ENCODE measurements at places on chromosomes 12 and 14.

DNA sequence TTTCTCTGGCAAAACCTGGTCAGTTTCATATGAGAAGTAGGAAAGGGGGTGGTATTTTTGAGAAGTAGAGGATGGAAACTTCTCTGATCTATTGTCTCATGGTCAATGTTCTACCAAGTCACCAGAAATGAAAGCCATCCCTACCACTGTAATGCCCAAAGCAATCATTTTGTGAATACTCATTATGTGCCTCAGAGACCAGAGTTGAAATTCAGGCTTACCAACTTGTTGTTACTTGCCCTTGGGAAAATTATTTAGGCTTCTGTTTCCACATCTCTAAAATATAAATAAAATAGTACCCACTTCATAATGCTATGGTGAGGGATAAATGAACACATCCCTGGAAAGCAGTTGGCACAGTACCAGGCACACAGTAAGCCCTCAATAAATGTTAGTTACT, 723.7 kb upstream of the TBX3 start:
- no peak for DNase-seq

DNA sequence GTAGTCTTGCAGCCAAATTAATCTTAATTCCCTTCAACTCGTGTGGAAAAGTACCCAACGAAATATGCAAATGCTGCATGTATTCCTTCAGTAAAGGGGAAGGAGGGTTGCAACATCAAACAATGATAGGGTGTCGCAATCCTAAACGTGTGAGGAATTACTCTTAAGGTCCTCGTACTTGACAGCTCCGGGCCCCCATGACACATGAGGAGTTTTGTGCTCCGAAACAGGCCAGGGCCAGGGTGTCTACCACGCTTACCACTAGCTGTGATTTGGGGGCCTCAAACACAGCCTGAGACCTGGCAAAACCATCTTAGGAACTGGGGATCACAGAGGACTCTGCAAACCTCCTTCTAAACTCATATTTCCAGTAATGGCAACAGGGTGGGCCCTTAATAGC, 20.4 kb downstream of the FOS start:
- no peak for DNase-seq

GRCh38 chr14:77040741-77041653, 12.5 kb upstream of the IRF2BPL start:
- no peak for DNase-seq

DNA sequence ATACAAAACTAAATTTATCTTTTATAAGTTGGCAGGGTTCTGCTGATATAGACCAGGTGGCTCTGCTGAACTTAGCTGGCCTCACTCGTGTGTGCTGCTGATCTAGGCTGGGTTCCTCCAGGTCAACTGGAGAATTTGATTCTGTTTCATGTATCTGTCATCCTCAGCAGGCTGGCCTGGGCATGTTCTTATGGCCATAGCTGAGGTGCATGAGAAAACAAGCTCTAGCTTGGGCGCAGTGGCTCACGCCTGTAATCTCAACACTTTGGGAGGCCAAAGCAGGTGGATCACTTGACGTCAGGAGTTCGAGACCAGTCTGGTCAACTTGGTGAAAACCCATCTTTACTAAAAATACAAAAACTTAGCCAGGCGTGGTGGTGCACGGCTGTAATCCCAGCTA, 24.3 kb upstream of the BCL2L14 start:
- DNase-seq, result no peak

DNA sequence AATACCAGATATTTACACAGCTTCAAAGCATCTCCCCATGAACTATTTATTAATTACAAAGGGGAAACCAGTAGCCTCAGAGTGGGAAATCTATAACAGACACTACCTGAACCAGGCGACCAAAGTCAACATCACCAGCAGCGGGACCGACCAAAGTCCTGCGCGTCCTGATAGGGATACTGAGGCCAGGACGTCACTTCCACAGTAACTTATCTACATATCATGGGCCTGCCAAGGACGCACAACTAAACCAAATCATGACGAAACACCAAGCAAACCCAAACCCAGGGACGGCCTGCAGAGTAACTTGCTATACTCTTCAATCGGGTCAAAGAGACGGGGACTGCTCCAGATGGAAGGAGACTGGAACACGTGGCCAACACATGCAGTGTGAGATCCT, 26.0 kb upstream of the RIMBP2 start:
- DNase-seq, result no peak

DNA sequence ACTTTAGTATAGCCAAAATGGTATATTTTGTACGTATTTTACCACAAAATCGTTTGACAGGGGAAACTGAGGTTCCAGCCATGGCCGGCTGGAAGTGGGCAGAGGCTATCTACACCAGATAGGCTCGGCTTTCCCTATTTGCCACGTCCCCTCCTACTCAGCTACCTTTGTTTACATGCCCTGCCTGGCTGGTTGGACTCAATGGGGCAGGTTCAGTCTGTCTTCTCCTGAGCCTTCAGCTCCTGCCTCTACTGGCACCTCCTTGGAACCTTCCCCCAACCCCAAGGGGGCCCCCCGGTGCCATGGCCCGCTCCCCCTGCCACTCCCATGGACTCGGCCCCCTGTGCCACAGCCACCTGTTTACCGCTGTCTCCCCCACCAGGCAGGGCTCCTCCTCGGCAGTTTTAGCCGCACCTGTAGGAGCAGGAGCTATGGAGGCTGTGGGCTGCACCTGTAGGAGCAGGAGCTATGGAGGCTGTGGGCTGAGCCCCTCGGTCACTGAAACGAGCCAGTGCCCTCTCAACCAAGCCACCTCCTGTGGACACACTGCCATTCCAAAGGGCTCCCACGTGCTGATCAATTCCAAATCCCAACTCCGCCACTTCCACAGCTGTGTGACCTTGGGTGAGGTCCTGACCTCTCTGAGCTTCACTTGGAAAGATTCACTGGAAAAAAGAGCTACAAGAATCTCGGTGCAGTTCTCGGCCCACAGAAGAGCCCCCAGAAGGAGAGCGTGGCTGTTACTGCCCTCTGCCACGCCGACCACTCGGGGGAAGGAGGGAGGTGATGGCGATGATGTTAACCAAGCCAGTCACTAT, 62.2 kb downstream of the NCOR2 start:
- DNase-seq, result no peak

DNA sequence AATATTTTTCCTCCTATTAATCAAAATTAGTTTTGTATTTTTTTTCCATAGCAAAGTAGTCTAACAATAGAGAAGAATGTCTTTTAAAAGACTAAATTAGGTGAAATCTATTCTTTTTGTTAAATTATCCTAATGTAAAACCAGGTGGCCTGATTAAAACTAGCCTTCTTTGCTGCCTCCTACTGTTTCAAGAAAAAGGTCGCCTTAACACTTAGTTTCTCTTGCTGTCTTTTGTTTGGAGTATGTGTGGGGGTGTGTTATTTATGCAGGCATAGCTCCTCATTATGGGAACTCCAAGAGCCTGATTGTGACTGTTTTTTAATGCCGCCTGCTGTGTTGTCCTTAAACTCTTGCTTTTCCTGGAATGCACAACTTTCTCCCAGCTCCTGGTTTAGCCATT, 855.3 kb downstream of the DIO2 start:
- no peak for DNase-seq

GRCh38 chr12:121767525-121768016, 25.9 kb downstream of the RHOF start:
- DNase-seq, result no peak

DNA sequence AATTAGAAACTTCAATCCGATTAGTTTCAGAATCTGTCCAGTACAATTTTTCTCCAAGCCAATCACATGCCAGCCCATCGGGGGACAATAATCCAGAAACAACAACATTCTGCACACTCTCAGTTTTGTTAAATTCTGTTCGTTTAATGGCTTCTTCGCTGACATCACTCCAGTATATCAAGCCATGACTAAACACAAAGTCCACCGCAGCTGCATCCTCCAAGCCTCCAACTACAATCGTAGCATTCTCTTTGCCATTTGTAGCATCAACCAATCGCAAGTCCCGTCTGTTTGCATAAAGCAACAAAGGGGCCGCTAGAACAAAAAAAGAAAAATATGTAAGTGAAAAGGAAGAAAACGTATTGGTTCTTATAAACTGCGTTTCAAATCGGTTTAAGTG, 22.5 kb downstream of the LRP6 start:
- DNase-seq, result no peak

- no peak for DNase-seq
Observed at GRCh38 chr12:59904874-59905521, 309.2 kb downstream of the SLC16A7 start.

DNA sequence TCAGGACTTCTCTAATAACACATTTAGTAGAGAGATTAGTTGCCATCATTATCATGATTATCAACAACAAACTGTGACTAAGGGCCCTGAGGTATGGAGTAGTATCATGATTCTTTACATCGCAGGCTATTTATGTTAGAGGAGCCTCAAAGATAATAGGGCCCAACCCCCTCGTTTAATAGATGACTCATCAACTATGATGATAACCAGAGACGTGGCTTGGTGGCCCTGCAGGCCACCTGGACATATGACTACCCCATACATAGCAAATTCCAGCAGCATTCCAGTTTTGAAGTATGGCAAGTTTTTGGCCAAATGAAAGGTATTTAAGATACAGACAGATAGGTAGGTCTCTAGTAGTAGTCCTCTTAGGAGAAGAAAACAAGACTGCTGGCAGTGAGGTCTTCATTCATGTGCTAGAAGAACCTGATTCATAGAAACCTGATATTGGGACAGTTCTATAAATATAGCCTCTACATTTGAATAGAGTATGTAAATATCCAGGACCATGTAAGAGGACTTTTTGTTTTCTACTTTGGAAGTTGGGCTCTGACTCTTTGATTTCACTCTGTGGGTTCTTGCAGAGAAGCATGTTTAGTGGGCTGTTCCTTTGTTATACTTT, 5.6 kb downstream of the RIC8B start:
- no peak for DNase-seq

DNA sequence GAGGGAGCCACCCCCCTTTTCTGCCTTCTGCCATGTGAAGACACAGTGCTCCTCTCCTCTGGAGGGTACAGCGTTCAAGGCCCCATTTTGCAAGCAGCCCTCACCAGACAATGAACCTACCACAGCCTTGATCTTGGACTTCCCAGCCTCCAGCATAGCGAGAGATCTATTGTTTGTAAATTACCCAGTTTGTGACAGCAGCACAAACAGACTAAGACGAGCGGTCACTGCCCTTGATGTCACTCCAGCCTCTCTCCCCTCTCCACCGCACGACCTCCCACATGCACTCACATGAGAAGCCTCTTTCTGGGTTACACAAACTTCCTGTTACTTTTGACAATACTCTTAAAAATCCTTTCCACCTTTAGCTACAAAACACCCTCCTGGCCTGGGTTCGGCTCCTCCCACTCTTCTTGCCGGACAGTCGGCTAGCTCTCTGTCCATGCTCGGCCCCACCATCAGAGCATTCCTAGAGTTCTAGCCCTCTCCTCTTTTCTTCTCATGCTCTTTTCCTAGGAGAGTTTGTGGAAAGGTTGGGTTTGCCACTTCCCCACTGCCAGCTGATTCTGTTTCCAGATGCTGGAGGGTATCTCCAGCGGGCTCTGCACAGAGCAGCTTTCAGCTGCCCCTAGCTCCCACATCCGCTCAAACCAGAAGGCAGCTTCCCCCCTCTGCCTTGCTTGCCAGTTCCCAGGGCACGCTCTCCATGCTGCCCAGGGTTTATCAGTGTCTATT, 124.3 kb downstream of the FOXN3 start:
- no peak for DNase-seq

- no peak for DNase-seq
Observed at GRCh38 chr12:27539191-27539631, 15.2 kb downstream of the PPFIBP1 start.

GRCh38 chr12:122399592-122400373, 22.7 kb downstream of the CLIP1 start:
- peak; percentile 76 for DNase-seq

DNA sequence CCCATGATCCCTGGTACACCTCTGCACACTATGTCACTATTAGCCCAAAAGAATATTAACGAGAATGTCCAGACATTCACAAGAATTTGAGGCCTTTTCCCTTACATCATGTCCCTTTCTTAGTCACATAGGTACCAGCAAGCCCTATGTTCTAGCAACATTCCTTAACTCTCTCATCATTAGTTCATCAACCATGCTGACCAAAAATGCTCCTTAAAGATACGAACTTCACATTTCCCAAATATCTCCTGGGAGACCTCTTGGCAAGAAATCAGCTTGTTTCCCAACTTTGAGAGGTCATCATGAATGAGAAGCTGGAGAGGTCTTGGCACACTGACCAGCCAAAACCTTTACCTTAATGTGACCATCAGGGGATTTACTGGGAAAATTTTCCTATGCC, 4.6 kb downstream of the SALL2 start:
- no peak for DNase-seq

GRCh38 chr14:71532344-71532743, 399.9 kb upstream of the RGS6 start:
- no peak for DNase-seq

GRCh38 chr12:123004287-123004686, 23.8 kb downstream of the ARL6IP4 start:
- DNase-seq, result no peak

DNA sequence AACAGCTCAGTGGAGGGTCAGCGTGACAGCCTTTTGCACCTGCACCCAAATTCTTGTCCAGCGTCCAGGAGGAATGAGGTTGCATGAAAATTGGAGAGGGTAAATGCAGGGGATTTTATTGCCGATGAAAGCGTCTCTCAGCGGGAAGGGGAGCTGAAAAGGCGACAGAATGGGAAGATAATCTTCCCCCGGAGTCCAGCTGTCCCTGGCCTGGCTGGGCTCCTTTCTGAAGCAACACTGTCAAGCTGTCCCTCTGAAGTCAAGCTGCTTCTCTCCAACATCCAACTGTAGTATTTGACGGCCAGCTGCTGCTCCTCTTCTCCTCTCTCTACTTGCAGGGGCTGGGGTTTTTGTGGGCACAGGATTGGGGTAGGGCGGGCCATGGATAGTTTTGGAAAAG, 32.7 kb downstream of the NOPCHAP1 start:
- DNase-seq, result no peak

GRCh38 chr12:20055856-20056255, 312.5 kb upstream of the PDE3A start:
- DNase-seq, result no peak

DNA sequence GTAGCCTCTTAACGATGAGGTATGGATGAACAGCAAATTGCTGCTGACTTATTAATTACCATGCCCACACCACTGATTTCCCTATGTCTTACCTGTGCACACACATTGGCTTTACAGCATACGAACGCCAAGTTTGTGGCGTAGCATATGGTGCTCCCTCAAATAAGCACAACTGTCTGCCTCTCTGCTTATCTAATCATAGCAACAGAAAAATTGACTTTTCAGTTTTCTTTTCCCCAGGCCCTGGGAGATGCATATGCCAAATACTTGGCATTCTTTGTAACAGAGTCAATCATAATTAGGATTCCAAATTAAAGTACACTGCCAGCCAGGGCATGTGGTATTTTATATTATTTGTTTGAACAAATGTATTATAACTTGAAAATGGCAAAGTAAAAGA, 625.5 kb downstream of the DIO2 start:
- no peak for DNase-seq
